ENCODE measurements at places on chromosomes 3 and 15.

GRCh38 chr3:65485826-65486469, 552.8 kb downstream of the MAGI1 start:
- no peak for DNase-seq

GRCh38 chr15:40252438-40253166, 13.7 kb downstream of the PAK6 start:
- DNase-seq, result no peak

- DNase-seq, result no peak
Measured at GRCh38 chr15:57419335-57419734, 43.0 kb downstream of the CGNL1 start.

DNA sequence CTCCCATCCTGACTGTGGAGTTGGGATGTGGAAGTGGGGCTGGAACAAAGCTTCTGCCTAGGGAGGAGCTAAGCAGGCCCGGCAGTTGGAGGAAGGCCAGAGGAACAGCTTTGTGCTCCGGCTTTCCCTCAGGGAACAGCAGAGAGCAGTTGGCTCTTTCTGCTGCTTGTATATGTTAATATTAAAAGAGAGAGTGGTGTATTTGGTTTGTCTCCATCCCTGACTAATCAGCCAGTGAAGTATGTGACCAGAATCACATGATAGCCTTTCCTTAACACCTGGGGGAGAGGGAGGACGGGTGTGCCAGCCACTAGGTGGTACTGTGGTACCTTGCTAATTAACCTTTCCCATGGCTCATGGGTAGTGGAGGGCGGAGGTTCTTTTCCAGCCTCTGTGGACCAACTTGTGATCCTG, 10.0 kb downstream of the EIF2B5 start:
- DNase-seq, result no peak

GRCh38 chr3:11727207-11727606, 83.5 kb upstream of the VGLL4 start:
- DNase-seq, result no peak

GRCh38 chr3:49671291-49672288, 2.6 kb upstream of the APEH start:
- no peak for DNase-seq

GRCh38 chr3:30401971-30402370, 204.4 kb upstream of the TGFBR2 start:
- no peak for DNase-seq

DNA sequence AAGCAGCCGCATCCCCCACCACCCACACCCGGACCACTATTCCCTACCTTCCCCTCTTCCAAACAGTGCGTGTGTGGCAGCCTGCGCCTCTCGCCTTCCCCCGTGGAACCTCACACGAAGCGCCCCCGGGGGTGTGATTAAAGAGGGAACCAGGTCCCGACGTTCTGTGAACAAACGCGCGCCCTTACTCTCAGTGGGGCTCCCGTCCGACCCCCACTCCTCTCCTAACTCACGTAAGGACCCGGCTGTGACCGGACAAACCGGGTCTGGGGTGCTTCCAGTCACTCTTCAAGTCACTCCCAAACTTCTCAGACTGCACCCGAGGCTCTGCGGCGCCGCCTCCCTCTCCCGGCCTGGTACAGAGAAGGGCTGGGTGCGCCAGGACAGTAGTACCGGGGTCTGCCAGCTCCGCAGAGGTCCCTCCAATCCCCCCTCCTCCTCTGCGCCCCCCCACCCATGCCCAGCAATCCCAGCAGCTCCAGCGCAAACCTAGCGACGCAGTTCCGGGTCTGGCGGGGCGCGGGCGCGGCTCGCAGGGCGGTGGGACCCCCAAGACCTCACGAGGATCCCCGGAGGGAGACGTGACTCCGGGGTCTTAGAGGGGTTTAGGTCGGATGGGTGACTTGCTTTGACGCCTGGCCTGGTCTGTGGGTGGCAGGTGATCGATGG, 574 bp downstream of the DUOXA1 start:
- DNase-seq, result no peak

- no peak for DNase-seq
Measured at GRCh38 chr3:277873-278272, 81.3 kb downstream of the CHL1 start.

DNA sequence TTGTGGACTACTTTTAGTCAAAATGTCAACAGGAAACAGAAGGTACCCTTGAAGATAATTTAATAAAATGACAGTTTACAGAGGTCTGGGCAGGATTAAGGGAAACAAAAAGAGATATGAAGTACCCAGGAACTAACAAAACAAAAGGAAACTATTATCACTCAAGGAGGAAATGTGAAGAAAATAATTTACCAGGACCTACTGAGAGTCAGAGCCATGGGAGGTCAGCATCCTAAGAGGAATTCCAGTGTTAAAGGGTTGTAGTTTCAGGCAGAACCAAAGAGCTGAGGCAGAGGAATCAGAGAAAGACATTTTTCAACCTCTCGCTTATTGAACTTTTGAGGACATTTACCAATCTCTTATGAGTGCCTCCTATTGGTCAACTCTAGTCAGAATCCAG, 408.9 kb upstream of the CBLB start:
- no peak for DNase-seq

DNA sequence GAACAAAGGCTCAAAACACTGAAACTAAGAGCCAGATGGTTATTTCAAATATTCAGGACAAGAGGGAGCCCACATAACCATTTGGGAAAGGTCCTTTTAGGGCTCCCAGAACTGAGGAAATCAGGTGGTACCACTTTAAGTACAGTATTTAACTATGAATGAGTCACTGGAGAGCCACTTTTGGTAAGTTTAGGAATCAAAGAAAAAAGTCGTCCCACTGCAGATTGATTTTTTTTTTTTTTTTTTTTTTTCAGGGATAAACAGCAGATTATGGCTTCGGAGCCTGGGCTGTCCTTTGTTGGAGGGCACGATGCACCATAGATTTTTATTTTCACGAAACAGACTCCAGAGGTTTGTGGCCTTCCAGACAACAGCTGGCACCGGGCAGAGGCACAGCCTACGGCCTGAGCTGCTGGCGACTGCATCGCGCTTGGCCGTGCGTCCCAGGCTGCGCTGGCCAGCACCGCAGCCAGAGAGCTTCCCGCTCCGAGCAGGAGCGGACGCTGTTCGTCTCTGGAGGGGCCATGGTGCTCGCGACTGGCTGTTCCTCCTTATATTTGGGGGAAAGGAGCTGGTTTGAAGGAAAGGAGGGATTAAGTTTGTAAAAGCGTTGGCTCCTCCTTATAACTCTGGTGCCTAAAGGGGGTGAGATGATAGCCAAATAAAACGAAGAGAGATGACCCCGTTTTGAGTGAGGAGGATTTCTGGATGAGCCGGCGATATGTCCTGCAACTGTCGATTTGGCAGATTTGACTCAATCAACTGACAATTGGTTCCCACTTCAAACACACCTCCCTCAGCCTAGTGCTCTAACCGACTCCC, 152.9 kb upstream of the GOLIM4 start:
- no peak for DNase-seq

GRCh38 chr3:7205962-7206361, 345.0 kb downstream of the GRM7 start:
- DNase-seq, result no peak

GRCh38 chr3:154334973-154335420, 10.7 kb upstream of the DHX36 start:
- no peak for DNase-seq

DNA sequence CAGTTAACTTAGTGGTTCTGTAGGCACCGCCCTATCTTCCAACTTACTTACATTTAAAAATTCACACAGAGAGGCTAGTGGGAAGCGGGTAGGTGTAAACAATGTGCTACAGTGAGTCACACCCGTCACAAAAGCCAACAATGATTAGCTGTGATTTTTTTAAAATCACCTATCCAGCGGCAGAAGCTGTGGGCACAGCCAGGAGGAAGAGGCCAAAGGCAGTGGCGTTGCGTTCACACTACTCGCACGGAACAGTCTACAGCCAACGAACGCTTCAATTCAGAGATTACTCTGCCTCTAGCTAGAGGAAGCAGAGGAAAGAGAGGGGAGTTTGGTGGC, 2.5 kb upstream of the NLGN1 start:
- DNase-seq, result no peak

DNA sequence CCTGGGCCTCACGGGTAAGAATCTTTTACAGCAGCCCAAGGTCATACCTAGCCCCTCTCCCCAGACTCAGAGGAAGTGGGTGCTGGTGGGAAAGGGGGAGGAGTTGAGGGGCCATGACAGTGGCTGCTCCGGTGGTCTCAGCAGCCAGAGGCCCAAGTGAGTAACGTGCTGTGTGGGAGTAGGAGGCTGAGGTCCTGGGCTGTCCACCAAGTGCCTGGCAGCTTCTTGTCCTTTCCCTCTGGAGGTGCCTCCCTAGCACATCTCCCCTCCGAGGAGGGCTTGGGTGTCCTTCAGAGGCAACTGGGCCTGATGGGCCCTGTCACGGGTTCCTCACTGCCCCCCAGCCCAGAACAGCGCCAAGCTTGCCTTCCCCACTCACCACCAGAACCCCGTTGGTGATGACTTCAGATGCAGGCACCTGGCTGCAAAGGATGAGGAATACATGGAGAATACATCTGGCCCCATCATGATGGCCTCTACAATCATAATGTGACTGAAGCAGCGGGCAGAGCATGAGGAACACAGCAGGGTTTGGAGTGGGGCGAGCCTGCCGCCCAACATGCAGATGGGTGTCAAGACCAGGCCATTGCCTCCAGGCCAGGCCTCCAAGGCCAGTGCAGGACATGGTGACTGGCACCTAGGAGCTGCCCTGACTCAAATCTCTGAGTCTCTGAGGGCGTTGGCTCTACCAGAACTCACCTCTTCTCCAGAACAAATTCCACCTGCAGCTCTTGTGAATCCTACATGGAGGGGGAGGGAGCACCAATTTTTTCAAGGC, 3.3 kb downstream of the PLA2G4F start:
- no peak for DNase-seq

- no peak for DNase-seq
Measured at GRCh38 chr3:154690413-154690812, 260.4 kb upstream of the GPR149 start.
